K562 (cell line): ENCODE measurements at places on chromosomes 5 and 9. TPM values are rescaled to one million over a fixed set of nuclear protein-coding genes. Genes with fewer than 3 reads are reported as not detected.

Gene CAMK4
- total RNA-seq, result 0.27 and 0.35 TPM in 2 replicates

GRCh38 chr5:107282061-107282460 is 388.7 kb downstream of the EFNA5 start:
- no peaks in the 10 kb centered on the region for H3K27me3 ChIP-seq
- H3K36me3 ChIP-seq, result no peaks in the 10 kb centered on the region
- no peak overlapping the region for H3K4me3 ChIP-seq
- no peaks in the 10 kb centered on the region for H3K4me1 ChIP-seq

Gene GTF3C5
- 106 and 110 TPM in 2 replicates for total RNA-seq

- DNase-seq, result no peak
- no peaks in the 10 kb centered on the region for H3K36me3 ChIP-seq
- no peak overlapping the region for H3K27ac ChIP-seq
- H3K27me3 ChIP-seq, result no peaks in the 10 kb centered on the region
- no peak overlapping the region for H3K4me3 ChIP-seq
Observed at GRCh38 chr5:59584858-59585846, 308.4 kb downstream of the PDE4D start.

Gene SPINK4
- 0.80 TPM in 1 of 2 replicates, not detected in the other for total RNA-seq

DNA sequence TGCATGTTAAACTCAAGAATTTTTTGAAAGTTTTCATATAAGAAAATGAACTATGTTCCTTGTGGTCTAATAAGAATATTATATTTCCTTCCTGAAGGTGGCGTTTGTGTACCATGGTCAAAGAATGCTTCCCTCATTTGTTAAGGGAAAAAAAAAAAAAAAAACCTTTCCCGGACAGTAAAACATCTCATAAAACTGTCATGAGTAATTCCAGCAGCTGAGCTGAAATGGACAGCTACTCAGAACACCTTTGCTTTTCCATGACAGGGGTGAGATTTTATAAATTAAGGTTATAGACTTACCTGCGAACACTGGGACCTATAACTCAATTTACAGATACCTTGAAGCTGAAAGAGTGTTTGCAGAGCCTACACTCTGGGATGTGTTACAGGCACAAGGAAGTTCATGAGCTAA is 113.2 kb upstream of the RANBP3L start:
- no peak overlapping the region for H3K4me3 ChIP-seq
- no peaks in the 10 kb centered on the region for H3K36me3 ChIP-seq
- H3K4me1 ChIP-seq, result peaks cover 15% of the 10 kb centered on the region; the same call in 2 of the 3 replicates
- peak; percentile 42 for DNase-seq
- no peaks in the 10 kb centered on the region for H3K27me3 ChIP-seq

DNA sequence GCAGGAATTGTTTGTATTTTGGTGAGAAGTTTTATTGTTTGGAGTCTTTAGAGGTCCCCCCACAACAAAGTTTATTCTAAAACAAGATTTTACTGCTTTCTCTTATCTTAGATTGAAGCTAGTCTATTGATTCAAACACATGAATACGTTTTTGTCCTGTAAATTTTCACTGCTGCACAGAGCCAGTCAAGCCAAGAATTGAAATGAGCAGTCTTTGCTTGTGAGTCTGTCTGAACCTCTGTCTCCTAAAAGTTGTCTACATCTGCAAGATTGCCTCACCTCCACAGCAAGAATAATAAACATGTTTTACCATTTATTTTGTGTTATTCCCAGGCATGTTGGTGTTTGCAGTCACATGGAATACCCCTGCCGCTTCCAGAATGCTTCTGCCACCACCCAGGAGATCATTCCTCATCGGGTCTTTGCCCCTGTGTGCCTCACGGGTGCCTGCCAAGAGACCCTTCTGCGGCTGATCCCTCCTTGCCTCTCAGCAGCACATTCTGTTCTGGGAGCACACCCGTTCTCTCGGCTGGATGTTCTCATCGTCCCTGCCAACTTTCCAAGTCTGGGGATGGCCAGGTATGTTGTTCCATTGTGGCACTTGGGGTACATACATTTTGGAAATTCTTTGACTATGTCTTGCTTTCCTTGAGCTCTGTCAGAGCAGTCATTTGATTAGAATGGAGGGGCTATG is 74.1 kb downstream of the AOPEP start:
- no peak overlapping the region for H3K4me3 ChIP-seq
- DNase-seq, result no peak
- no peaks in the 10 kb centered on the region; the same call in 2 of the 3 replicates for H3K36me3 ChIP-seq
- H3K4me1 ChIP-seq, result no peaks in the 10 kb centered on the region; the same call in 1 of the 3 replicates
- H3K27me3 ChIP-seq, result no peaks in the 10 kb centered on the region

Gene SHC3
- total RNA-seq, result 0.02 TPM in 1 of 2 replicates, not detected in the other

Gene PCDHB9
- total RNA-seq, result not detected in 2 replicates

Gene MAMDC4
- total RNA-seq, result 9.6 and 11.0 TPM in 2 replicates

- H3K27me3 ChIP-seq, result no peaks in the 10 kb centered on the region; the same call in 2 of the 3 replicates
- no peak for DNase-seq
- peaks cover 10% of the 10 kb centered on the region; the same call in 2 of the 3 replicates for H3K36me3 ChIP-seq
- no peak overlapping the region for H3K27ac ChIP-seq
- H3K4me3 ChIP-seq, result no peak overlapping the region
Observed at GRCh38 chr5:73587923-73588322, 22.4 kb downstream of the UTP15 start.

DNA sequence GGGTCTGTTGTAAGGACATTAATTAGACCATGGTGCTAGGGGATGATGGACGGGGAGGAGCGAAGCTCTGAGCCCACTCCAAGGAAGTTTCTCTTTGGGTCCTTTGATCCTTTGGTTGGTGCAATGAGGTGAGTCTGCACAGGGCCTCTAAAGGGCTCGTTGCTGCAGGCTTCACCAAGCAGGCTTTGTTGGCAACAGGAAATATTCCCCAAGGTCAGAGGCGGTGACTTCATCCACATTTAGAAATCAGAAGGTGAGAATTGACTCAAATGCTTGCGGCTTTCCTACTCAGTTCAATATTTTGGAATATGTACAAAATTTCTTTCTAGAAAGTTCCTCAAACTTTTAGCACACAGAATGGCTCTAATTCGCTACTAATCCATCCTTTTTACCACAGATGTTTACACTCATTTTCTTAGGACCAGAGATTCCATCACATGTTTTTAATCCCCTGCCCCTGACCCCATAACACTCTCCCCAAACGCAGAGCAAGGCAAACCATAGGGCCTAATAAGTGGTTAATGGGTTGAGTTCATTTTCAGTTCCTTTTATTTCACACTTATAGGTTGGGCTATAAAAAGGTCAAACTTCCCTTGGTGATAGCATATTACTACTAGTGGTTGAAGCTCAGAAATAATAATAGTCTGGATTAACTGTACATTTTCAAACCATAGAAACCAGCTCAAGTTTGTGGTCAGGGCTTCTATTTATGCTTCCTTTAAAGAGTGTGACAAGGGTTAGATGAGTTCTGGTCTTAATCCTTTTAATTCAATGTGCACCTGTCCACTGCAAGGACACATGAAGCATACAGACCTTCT is 37.3 kb upstream of the TMEM252 start:
- no peaks in the 10 kb centered on the region; the same call in 1 of the 2 replicates for H3K27me3 ChIP-seq
- no peak overlapping the region for H3K4me3 ChIP-seq

GRCh38 chr5:31859096-31859495 is 220.2 kb downstream of the PDZD2 start:
- H3K27ac ChIP-seq, result no peak overlapping the region
- peaks cover 26% of the 10 kb centered on the region for H3K27me3 ChIP-seq
- H3K4me1 ChIP-seq, result peaks cover 4% of the 10 kb centered on the region; the same call in 1 of the 2 replicates
